ENCODE measurements at places on chromosomes 12 and 14.
A peak's percentile ranks its signal among the peaks of the same experiment; 100 is the strongest.

- no peak for DNase-seq
These were observed 38.5 kb downstream of the RIN3 start for GRCh38 chr14:92552066-92552465.

DNA sequence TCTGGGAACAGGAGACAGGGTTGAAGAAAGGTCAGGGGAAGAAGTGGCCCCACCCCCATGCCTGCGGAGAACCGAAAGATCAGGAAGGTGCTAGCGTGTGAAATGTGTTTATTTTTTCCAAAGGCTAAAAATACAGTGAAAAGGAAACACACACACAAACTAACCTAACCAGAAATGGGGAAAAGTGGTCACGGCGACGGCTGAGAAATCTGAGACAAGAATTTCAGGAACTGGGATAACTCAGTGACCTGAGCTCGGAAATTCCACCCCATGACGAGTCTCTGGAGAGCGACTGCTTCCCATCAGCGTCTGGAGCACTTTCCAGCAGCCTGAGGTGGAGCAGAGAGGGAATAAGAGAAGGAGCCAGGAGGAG is 16.6 kb upstream of the RND1 start:
- peak; percentile 26 for DNase-seq

DNA sequence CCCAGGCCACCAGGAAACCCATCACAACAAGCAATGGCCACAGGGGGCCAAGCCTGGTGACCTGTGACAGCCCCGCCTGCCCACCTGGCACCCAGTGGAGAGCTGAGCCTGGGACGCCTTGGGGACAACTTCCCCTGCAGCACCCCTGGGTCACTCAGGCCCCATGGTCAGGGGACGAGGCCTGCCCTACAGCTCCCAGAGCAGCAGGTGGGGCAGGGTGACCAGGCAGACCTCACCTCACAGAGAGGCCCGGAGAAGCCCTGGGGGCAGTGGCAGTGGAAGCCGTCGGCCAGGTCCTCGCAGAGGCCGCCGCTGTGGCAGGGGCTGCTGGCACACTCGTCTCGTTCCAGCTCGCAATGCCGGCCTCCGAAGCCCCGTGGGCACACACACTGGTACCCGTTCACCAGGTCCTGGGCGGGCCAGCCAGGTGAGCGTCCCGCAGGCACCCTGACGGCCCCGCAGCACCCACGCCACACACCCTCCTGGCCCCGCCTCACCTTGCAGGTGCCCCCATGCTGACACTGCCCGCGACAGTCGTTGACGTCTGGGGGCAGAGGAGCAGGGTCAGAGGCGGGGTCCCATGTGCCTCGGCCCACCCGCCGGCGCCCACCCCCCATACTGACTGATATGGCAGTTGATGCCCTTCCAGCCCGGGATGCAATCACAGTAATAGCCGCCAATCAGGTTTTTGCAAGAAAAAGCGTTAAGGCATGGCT is 18.1 kb downstream of the JAG2 start:
- DNase-seq = no peak

DNA sequence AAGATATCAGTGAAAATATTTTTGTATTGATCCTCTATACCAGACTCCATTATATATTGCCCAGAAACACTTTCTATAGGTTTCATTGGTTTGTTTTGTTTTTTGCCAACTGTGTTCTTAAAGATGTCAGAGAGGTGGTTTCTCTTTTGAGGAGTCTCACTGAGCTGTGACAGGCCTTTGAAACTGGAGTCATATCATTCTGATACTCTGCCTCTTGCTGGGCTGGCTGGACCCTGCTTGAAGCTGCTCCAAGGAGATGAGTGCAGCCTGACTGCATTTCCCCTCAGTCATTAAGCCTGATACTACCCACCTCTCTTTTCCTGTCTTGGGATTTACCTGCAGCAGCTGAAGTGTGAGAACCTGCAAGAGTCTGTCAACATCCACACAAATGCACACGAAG is 16.4 kb upstream of the TAS2R30 start:
- DNase-seq = no peak

DNA sequence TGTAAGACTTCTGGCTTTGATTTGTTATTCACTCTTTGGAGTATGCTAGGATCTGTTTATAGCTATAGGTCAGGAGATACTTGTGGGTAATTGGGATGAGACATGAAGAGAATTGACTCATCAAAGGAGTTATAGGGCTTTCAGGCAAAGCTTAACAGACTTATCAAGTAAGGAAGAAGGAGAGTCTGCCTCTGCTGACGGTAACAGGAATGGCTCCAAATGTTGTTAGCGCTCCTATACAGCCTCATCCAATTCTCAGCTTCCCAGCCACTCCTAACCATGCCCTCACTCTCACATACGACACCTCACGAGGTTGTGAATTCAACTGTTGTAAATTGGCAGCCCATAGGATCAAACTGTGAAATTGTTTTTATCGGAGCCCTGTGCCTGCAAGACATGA is 140.5 kb downstream of the KCNA5 start:
- DNase-seq = no peak

- no peak for DNase-seq
These were observed 11.5 kb downstream of the FAIM2 start for GRCh38 chr12:49892084-49892731.

- DNase-seq = no peak
These were observed 105.9 kb downstream of the CALM1 start for GRCh38 chr14:90502760-90503159.

- no peak for DNase-seq
These were observed 266.9 kb downstream of the KTN1 start for GRCh38 chr14:55846826-55847446.

DNA sequence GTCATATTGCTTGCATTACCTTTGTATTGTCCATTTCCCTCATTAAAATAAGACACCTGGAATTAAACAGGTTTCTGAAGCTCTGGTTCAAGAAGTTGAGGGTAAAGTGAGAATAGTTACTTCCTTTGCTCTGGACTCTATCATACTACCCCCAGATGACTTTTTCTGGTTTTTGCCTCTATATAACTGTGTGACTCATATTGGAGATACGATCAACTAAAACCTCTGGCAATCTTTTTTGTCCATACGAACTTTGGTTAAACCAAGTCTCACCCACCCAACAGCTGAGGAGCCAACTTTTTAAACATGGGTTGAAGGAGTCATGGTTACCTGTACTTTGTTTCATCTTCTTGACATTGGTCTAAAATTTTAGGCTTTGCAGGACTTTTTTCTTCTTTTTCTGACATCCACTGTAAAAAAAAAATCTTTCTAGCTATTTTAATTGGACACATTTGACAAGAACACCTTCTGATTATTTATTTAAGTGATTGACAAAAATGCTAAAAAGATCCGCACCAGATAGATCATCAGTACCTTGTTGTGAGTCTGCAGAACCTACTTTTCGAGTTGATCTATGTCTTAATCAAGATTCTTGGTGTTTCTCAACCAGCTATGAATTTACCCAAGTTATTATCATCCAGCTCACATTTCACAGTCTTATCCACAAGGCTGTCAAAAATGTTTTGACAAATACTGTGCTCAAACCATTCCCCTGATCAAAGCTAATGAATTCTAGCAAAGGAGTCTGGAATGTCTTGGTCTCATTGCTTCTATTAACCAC is 166.0 kb downstream of the IPO8 start:
- DNase-seq = no peak

GRCh38 chr14:91998667-91999570 is 40.9 kb downstream of the TRIP11 start:
- DNase-seq = no peak

DNA sequence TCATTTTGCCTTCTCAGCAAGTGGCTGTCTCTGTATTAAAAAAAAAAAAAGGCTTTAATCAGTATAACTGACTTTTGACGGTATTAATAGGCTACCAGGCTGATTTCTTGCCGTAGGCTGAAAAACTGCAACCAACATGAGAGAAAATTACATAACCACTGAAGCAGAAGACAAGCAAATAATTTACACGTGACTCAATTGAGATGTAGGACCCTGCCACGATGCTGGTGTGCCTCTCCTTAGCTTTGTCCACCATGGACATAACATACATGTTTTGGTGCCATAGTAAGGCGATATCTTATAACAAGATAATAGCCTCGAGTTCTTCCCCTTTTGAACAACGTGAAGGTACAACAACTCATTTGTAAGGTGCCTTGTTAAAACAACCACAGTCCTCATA is 88.7 kb upstream of the GRIP1 start:
- no peak for DNase-seq

- DNase-seq = no peak
These were observed 450.5 kb upstream of the FAR2 start for GRCh38 chr12:28698553-28698952.

DNA sequence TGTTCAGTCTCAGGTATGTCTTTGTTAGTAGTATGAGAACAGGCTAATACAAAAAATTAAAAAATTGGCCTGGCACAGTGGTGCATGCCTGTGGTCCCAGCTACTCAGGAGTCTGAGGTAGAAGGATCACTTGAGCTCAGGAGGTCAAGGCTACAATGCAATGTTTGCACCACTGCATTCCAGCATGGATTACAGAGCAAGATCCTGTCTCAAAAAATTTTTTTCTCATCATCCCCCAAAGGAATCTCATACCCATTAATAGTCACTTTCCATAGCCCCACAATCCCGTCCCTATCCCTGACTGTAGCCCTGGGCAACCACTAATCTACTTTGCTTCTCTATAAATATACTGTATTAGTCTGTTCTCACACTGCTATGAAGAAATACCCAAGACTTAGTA is 57.8 kb downstream of the TTC8 start:
- DNase-seq = no peak

DNA sequence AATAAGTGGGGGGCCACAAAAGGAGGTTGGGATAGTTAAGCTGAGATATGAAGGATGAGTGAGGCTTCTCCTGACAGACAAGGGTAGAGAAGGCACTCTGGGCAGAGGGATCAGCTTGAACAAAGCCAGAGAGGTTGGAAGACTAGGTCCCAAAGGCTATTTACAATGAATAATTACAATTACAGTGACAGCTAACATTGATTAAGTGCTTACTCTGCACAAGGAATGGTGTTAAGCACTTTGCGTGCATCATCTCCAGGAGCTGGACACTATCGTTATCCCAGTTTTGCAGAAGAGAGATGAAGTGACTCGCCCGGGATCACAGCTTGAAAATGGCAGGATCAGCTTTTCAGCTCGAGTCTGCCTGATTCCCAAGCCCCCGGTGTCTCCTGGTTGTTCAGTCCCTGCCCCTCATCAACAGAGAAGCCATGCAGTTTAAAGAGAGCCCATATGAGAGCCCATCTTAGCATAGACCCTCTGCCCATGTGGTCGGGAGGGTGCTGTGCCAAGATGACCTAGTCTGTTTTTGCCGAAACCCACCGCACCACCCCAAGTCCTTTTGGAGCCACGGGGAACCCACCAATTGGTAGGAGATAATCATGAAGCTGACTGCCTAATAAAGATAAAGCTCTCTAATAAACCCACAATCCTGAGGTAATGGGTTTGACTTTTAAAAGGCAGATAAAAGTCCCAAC is 89.9 kb upstream of the HSPB8 start:
- DNase-seq = no peak

GRCh38 chr12:51395283-51396230 is 4.4 kb upstream of the GALNT6 start:
- no peak for DNase-seq

DNA sequence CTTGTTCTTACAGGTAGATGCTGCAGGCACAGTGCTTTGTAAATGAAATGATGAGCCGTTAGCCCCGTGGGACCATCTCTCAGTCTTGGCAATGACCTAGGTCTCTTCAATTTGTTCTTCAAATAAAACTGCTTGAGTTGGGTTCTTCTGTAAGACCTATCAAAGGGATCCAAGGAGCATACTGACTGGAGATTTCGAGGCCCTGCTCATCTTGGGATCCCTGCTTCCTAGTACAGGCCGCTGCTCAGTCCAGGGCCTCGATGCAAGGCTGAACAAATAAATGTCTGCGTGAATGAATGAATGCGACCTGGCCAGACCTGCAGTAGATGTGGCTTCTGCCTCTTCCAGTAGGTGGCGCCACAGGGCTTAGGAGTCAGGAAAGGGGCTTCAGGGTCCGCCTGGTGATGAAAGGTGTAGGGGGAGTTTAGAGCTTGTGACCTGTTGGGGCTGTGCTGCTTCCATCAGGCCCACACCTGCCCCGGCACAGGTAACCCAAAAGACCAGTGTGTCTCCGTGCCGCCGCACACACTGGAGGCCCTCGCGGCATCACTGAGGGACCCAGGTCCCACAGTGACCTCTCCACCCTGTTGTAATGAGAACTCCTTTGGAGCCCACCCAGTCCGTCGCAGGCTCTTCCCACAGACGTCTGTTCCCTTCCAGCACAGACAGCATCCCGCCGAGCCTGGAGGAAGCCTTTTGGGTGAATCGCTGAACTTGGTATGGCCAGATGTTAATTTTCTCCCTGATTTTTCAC is 4.4 kb downstream of the CACNA1C start:
- peak; percentile 97 for DNase-seq

GRCh38 chr12:53995378-53996239 is 4.4 kb upstream of the HOXC9 start:
- peak; percentile 76 for DNase-seq

GRCh38 chr12:57810450-57810849 is 8.1 kb downstream of the AVIL start:
- DNase-seq = no peak

DNA sequence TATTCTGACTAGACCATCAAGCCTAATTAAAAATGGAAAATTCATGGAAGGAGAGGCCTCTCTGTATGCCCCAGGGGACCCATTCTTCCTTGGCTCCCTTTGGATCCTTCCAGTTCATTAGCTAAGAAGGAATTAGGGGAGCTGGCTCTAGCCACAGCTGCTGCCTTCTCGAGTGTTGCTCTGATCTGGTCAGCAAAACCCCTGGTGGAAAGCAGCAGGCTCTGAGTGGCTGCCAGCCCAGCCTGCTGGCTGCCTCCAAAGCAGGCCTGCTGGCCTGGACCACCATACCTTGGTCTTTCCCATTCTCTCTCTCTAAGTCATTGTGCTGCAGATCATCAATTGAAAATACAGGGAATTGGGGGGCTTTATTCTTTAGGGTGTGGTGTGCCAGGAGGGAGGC is 29.0 kb upstream of the AKAP6 start:
- DNase-seq = no peak

GRCh38 chr12:24947541-24948419 is 1.1 kb downstream of the BCAT1 start:
- DNase-seq = no peak

DNA sequence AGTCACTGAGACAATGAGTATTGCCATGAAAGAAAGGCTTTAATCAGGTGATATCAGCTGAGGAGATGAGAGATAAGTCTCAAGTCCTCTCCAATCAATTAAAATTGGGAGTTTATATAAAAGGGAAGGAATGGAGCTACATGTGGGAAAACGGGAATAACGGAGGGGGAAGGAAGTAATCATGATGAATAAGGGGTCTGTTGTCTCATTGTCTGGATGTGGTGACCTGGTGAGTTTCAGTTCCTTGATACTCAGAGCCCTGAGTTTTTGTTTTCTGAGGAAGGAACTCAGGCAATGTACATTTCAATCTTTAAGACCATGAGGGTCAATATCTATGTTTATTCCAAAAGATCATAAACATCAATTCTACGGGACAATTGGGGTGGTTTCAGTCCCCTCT is 198.8 kb downstream of the KITLG start:
- no peak for DNase-seq

- DNase-seq = no peak
These were observed 13.0 kb downstream of the KMT5A start for GRCh38 chr12:123396954-123397353.

GRCh38 chr12:106118381-106119130 is 20.2 kb downstream of the NUAK1 start:
- no peak for DNase-seq
